ENCODE measurements at places on chromosomes 4 and X.
A peak's percentile ranks its signal among the peaks of the same experiment; 100 is the strongest.

DNA sequence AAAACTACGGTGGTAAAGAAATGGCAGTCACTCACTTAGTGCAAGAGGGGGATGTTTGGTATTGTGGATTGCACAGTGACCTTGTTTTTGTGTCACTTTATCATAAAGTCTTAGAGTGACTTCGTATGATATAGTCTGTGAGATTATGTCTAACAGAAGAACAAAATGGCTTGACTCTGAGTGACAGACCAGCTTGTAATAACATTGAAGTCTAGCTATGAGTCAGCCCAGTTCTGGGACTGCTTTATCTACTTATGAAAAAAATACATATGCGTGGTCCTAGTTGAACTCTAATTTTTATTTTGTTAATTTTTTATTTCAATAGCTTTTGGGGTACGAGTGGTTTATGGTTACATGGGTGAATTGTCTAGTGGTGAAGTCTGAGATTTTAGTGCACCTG is 20.0 kb downstream of the DCLK2 start:
- no peak for DNase-seq

GRCh38 chr4:25621027-25621930 is 34.4 kb upstream of the SLC34A2 start:
- no peak for DNase-seq

DNA sequence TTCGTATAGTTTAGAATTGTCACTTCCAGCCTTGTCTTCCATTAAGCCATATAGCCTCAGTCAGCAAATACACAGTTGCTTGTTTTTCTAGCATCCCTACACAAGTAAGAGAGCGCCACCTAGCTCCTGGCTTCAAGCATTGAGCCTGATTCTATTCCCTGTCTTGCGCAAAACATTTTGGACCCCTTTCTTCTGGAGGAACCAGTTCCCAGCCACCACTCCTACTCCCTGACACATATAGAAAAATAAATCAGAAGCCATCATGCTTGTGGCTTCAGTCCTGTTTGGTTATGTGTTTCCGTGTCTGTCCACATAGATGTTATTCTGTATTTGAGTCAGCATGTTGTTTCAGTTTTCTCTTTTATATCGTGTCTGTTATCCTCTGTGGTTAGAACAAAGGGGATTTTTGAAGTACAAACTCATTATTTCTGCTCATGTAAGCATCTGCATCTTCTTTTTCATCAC is 59.9 kb downstream of the GK start:
- peak; percentile 51 for DNase-seq

- DNase-seq, result no peak
Observed at GRCh38 chrX:136202889-136203288, 48.3 kb downstream of the MAP7D3 start.

- DNase-seq, result no peak
Observed at GRCh38 chrX:19720236-19720635, 167.2 kb downstream of the SH3KBP1 start.

GRCh38 chr4:160142579-160142978 is 1039.7 kb downstream of the RAPGEF2 start:
- DNase-seq, result no peak

DNA sequence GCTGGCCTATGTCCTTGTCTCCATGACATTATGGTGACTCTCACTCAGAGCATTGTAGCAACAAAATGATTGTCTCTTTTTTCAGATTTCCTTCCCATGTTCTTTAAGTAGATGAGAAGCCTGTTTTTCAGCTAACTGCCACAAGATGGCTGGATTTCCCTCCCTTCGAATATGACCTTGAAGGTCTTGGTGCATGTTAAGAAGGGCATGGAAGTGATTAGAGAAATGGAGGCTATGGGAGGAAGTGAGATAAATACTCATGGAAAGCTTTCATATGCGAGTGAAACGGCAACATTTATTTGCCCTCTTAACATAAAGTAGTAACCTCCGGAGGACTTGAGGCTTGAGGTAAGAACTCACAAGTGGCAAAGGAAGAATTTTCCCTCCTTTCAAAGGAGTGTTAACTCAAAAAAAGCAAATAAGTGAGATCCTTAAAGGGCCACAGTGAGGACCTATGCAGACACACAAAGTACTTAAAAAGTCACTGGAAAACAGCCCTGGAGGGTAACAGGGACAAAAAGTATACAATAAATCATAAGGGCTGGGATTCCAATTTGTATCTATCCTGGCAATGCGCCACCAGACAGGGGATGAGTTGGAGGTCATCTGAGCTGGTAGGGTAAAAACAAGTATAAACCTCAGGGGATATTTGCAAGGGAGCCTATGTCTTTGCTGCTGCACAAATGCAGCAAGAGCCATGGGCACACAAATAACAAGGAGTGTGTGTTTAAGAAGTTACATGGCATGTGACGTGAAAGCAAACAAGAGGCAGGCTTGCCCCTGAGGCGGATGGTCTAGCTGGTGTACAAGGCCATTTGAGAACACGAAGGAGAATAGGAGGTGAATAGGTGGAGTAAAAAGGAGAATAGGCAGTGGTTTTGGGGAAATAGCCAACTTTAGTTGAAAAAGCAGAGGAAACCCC is 96.2 kb downstream of the CPE start:
- no peak for DNase-seq

GRCh38 chr4:154707877-154708276 is 35.9 kb upstream of the LRAT start:
- no peak for DNase-seq

GRCh38 chr4:167826281-167826680 is 266.1 kb upstream of the ANXA10 start:
- DNase-seq, result no peak

GRCh38 chr4:10973686-10974085 is 289.1 kb upstream of the CLNK start:
- DNase-seq, result peak; percentile 42

DNA sequence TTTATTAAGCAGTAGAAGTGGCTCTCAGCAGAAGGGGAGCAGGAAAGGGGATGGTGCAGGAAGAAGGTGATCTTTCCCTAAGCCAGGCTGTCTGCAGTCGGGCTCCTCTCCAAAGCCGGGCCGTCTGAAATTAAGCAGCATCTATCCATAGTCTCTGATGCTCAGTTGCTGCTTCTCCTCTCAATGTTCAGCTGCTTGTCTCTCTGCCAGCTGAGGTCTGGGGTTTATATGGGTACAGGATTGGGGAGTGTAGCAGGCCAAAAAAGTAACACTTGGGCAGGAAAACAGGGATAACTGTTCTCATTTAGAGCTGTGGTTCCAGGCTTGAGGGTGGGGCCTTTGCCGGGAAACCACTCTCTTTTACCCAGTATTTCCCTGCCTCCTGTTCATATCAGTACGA is 39.2 kb upstream of the CCKAR start:
- DNase-seq, result no peak

GRCh38 chr4:125719987-125720386 is 405.2 kb downstream of the FAT4 start:
- no peak for DNase-seq

DNA sequence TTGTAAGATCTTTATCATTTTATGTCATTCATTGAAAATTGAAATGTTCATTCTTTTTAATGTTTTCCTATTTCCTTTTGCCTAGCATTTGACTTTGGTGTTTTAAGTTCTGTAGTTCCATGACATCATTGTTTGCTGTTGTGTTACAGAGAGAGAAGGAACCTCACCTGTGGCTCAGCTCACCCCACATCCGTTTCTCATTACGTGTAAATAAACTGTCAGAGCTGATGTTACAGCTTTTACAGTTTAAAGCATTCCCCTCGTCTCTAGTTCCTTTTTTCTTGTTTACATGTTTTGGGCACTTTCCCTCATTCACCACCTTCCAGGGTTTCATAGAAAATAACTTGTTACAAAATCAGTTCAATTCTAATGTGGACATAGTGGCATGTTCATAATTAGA is 137.2 kb downstream of the FNIP2 start:
- no peak for DNase-seq

DNA sequence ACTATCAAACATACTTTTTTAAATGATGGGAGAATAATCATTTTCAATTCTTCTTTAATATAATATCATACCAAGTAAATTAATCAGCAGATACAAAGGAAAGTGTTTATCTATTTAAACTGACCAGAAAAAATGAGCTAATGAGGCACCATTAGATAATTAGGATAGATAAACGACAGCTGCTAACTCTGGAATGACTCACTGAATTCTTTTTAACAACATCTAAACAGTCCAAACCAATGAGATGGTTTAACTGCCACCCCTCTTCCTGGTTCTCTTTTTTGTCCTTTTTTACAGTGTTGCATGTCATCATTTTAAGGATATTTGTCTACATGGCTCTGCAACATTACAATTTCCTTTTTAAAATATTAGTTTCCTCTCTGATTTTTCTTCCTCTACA is 41.6 kb downstream of the UNC5C start:
- DNase-seq, result no peak

Data from NCI-H524 (cell line).